Esophagus squamous epithelium (tissue), 5 donors: ENCODE measurements at places on chromosomes 5 and 9. TPM values are rescaled to one million over a fixed set of nuclear protein-coding genes. Genes with fewer than 3 reads are reported as not detected.

Gene SPATA31A3
- not detected for total RNA-seq

Gene IL7R
- total RNA-seq, result 4.4 TPM

Gene LCN9
- total RNA-seq, result not detected

Gene FBP1
- total RNA-seq, result not detected

Gene ACER2
- total RNA-seq, result 3.6 TPM

Gene TMC1
- 1.1 TPM for total RNA-seq

Gene ANKRD18B
- total RNA-seq, result 10.8 TPM

Gene ENTREP1
- 4.2 TPM for total RNA-seq

Gene OR1Q1
- not detected for total RNA-seq

Gene FGD3
- 2.4 TPM for total RNA-seq

Gene C9orf50
- total RNA-seq, result not detected

Gene REEP2
- total RNA-seq, result 0.18 TPM

Gene EPB41L4B
- 1.6 TPM for total RNA-seq

Gene IFNA2
- total RNA-seq, result not detected

Gene SLC45A2
- not detected for total RNA-seq

Gene TEX48
- total RNA-seq, result not detected

Gene NR2F1-AS1
- 11.3 TPM for total RNA-seq

Gene COL5A1
- 4.0 TPM for total RNA-seq

Gene S1PR3
- total RNA-seq, result 4.2 TPM

Gene GRXCR2
- total RNA-seq, result not detected

Gene OMD
- total RNA-seq, result 21.9 TPM

Gene SUSD3
- 4.4 TPM for total RNA-seq

Gene BHMT2
- total RNA-seq, result 6.8 TPM

Gene PTTG1
- total RNA-seq, result 90.3 TPM

Gene NEUROG1
- total RNA-seq, result not detected

Gene CTNND2
- total RNA-seq, result not detected

Gene TAF1L
- total RNA-seq, result not detected

Gene PGM5
- total RNA-seq, result 4.5 TPM

Gene DNAJC21
- total RNA-seq, result 51.9 TPM

Gene EQTN
- total RNA-seq, result not detected
